ENCODE measurements at places on chromosomes 4 and X.

- no peak for DNase-seq
Measured at GRCh38 chrX:3757510-3758025, 44.1 kb upstream of the PRKX start.

DNA sequence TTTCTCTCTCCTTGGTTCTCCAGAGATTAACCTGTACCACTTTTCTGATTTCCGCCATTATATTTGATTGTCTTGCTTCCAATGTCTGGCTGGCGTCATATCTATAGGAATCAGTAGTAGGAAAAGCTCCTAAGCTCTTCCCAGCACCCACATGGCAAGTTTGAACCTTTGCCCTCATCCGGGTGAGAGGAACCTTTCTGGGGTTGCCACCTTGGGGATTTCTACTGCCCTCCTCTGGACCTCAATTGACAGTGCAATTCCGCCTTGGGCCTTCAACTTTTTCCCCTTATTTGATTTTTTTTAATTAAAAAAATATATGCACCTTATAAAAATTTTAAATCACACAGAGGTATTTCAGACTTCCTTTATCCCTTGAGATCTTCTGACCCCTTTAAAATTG is 2.0 kb upstream of the CXorf66 start:
- no peak for DNase-seq

DNA sequence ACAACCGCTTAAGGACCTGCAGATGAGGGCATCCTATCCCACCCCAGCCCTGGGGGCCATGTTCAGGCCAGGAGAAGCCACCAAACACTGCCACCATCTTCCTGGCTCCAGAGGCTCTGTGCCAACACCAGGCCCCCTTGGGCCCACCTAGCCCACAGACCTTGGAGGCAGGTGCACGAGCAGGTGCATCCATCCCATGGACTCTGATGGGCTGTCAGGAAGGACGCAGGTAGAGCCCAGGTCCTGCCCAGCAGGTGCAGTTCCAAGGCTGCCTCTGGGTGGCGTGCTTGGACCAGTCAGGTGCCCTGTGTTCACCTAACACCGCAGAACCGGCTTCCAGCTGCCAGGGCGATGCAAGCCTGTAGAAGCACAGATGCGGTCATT is 22.8 kb upstream of the PDE6B start:
- DNase-seq: peak; percentile 30

DNA sequence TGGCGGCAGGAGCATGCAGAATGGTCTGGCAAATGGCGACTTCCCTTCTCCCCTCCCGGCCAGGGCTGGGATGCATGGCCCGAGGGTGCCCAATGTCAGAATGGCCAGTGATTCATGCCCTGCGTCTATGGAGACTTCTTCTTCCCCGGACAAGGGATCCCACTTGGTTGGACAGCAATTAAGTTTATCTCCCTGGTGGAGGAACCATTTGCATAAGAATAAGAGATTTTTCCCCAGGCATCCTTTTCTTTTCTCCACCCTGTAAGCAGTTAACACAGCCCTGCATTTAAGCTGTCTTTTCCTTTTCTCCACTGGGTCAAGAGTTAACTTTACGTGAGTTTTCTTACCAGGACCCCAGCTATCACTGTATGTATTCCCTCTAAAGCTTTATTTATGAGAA is 856.6 kb downstream of the GLUD2 start:
- DNase-seq: no peak

- DNase-seq: no peak
Measured at GRCh38 chrX:150870029-150870428, 28.4 kb downstream of the CD99L2 start.

- DNase-seq: no peak
Measured at GRCh38 chr4:124334119-124334518, 378.4 kb downstream of the ANKRD50 start.

- DNase-seq: no peak
Measured at GRCh38 chr4:21290562-21290961, 590.3 kb downstream of the PACRGL start.

DNA sequence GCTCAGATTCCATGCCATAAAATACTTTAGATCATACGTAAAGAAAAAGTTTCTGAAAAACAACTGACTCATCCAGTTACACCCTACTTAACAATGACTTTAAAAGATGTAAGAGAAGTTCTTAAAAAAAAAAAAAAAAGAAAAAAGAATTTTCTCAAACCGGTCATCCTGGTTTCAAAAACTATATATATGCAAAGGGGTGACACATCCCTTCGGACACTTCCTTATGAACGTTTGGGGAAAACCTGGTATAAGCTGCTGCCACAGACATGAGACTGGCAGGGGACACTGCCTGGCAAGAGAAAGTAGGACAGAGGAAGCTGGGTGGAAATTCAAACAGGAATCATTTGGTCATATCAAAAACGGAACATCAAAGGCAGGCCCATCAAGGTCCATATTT is 81.2 kb upstream of the PRSS48 start:
- no peak for DNase-seq

GRCh38 chr4:93184053-93184452 is 644.5 kb upstream of the ATOH1 start:
- no peak for DNase-seq

GRCh38 chrX:103774070-103774642 is 2.5 kb upstream of the PLP1 start:
- no peak for DNase-seq

DNA sequence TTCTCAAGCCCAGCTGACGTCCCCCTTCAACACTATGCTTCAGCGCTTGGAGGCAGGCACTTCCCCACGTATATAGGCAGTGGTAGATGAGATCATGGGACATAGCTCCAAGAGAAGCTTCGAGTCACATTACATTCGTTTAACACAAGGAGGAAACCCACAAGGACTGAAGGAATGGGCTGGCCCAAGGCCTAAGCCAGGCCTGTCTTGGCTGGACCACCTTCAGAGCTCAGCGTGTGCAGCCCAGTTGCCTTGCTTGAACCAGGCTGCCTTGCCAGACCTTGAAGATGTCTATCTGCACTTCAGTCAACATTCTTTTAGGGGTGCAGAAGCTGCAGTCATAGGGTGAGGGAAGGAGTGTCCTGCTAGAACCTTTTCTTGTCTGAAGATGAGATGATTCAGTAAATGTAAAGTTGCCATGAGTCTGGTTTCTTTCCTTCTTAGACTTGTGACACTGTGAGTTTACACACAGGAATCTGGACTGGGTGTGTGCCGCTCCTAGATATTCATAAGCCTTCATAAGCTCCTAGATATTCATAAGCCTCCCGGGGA is 144.1 kb upstream of the RBPJ start:
- DNase-seq: no peak
